ENCODE measurements at places on chromosomes 2 and 18.

- DNase-seq, result no peak
These were observed 73.5 kb downstream of the ANTXR1 start for GRCh38 chr2:69086466-69086865.

DNA sequence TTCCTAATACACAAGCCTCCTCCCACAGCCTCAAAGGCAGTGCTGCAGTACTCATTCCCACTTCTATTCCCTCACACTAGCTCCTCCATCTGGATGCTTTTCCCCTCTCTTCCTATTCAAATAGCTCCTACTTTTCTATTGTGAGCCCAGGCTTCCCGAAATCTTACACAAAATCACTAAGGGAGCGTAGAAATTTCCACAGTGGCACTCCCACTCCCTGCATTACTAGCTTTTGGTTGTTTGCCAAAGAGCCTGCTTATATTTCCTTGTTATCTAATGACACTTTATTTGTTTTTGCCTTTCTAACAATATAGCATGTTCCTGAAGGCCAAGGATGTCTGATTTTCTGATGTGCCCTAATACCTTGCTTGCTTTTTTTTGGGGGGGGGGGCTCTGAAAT, 10.9 kb downstream of the EPAS1 start:
- DNase-seq, result peak; percentile 23

DNA sequence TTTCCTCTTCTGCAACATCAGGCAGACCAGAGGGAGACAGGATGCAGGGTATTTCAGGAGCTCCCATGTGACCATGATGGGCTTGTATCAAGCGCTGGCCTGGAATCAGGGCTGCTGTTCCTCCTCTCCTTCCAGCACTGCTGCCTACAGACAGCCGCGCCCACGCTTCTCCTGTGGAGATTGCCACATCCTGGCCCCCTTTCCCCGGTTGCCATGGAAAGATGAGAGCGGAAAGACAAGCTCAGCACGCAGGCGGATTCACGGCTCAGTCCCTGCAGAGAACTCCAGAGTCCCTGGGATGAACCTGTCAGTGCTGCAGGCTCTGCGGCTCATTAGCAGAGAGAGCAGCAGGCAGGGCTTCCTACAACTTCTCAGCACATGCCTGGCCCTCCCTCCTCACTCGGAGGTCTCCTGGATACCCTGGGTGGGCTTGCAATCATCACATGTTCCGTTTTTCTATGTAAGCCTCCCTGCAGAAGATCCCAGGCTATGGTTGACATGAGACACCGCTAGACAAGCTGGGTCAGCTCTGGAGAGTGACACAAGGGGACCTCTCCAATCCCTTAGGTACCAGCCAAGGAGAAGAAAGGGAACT, 497.8 kb upstream of the MYT1L start:
- no peak for DNase-seq

GRCh38 chr2:196077821-196078220, 9.2 kb upstream of the DNAH7 start:
- DNase-seq, result no peak

GRCh38 chr2:7027956-7028655, 110.9 kb downstream of the RNF144A start:
- no peak for DNase-seq

DNA sequence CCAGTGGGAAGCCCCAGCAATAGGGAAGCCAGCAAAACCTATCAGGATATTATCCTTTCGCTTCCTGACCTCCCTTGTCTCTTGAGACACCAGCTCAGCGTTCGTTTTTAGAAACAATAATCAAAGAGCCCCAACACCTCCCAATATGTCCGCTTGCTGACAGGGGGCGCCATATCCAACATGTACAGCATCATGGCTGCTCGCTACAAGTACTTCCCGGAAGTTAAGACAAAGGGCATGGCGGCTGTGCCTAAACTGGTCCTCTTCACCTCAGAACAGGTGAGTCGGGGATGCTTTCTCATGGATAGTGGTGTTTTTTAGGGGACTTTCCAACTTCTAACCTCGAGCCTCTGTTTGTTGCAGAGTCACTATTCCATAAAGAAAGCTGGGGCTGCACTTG, 28.7 kb downstream of the GAD1 start:
- no peak for DNase-seq

DNA sequence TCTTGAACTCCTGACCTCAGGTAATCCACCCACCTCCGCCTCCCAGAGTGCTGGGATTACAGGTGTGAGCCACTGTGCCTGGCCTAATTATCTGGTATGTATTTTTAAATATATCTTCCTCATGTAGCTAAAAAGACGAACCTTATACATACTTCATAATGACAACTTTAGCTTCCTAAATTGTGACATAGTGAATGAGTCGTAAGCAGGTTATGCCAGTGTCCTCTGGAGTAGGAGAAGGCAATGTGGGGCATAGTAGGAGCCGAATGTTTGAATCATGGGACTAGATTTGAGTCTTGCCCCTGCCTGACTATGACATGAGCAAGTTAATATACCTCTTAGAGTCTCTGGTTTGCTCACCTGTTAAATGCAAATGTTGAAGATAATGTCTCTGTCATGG, 95.8 kb upstream of the FOSL2 start:
- DNase-seq, result no peak

GRCh38 chr2:211545582-211545981, 989.2 kb downstream of the CPS1 start:
- no peak for DNase-seq

GRCh38 chr2:177242121-177242987, 22.2 kb downstream of the NFE2L2 start:
- no peak for DNase-seq

DNA sequence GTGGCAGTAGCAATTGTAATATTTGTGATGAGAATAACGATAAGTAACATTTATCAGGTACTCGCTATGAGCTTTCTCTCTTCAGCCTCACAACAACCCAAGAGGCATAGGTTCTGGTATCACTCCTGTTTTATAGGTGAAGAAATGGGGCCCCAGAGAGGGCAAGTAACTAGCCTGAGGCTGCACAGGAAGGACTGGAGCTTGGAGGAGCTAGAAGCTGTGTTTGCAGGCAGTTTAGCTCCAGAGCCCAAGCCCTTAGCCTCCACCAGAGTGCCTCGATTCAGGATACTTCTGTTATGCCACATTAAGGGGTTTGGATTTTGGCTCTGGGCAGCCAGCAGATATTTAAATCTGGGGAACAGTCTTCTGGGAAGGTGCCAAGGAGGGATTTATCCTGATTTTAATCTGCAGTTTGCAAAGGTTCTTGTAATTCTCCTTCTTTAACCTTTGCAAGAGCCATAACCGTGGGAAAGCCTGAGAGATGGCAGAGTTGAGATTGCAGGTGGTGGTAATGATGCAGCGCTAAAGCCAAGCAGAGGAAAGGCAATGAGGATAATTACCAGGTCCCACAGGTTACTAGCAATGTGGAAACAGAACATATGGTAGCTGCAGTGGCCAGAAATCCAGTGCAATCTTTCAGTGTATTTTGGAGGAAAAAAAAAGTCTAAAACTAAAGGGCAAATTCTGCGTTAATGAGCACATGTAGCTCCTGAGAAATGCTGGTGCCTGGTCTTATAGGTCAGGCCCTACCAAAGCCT, 9.1 kb downstream of the MOCOS start:
- no peak for DNase-seq

Measured in right forelimb (tissue), 1 donor.